ENCODE measurements at places on chromosomes 13 and 19.

GRCh38 chr13:27578121-27579030 lies 42.0 kb downstream of the LNX2 start:
- no peak for DNase-seq

DNA sequence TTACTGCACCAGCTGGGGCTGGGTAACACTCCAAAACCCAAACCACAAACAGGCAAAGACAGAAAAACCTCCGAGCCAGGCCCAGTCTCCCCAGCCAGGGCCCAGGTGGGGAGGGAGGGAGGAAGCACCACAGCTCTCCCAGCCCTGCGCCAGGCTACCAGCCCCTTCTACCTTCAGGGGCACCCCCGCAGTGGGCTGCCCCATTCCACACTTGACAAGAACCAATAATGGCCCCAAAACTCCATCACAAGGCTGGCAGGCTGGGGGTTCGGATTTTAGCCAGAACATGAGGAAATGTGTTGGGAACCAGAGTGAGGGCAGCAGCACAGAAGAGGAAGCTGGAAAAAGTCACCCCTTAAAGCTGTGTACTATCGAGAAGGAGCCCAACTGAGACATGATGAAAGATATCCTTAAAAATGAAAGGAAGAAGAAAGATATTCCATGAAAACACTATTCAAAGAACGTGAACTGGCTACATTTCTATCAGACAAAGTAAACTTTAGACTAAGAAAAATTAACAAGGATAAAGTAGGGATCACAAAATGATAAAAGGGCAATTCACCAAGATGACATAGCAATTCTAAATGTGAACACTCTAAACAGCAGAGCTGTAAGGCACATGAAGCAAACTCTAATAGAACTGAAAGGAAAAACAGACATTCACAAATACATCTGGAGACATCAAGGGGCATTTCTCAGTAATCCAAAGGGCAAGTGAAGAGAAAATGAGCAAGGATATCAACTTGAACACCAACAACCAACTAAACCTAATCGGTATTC lies 12.9 kb downstream of the TUBGCP3 start:
- DNase-seq: no peak

DNA sequence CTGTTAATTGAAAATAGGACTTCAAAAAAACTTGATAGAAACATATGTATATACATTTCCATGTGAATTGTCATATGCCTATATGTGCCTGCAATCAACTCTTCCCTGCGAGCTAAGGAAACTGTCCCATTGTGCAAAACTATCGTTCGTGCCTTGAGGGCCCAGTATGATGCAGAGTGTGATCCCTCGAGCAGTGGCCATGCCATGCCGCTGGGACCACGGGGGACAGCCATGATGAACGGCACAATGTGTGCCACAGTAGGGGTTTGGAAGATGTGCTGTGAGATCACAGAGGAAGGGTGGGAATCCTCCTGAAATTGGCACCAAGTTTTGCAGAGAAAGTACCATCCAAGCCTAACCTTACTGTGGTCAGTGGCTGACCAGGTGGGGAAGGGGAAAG lies 118.1 kb upstream of the SOX1 start:
- no peak for DNase-seq

DNA sequence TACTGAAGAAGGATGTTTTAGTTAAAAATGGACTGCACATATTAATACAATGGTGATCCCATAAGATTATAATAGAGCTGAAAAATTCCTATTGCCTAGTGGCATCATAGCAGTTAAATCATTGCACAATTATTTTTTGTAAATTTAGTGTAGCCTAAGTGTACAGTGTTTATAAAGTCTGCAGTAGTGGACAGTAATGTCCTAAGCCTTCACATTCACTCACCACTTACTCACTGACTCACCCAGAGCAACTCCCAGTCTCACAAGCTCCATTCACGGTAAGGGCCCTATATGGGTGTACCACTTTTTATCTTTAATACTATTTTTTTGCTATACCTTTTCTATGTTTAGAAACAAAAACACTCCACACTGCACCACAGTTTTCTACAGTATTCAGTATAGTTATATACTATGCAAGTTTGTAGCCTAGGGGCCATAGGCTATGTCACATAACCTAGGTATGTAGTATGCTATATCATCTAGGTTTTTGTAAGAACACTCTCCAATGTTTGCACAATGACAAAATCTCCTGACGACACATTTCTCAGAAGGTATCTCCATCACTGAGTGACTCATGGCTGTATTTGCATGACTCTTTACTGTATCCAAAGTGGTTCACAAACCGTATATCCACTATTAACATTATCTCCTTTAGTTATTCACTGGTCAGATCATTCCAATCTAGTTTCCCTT lies 536.0 kb downstream of the KLF12 start:
- DNase-seq: no peak

DNA sequence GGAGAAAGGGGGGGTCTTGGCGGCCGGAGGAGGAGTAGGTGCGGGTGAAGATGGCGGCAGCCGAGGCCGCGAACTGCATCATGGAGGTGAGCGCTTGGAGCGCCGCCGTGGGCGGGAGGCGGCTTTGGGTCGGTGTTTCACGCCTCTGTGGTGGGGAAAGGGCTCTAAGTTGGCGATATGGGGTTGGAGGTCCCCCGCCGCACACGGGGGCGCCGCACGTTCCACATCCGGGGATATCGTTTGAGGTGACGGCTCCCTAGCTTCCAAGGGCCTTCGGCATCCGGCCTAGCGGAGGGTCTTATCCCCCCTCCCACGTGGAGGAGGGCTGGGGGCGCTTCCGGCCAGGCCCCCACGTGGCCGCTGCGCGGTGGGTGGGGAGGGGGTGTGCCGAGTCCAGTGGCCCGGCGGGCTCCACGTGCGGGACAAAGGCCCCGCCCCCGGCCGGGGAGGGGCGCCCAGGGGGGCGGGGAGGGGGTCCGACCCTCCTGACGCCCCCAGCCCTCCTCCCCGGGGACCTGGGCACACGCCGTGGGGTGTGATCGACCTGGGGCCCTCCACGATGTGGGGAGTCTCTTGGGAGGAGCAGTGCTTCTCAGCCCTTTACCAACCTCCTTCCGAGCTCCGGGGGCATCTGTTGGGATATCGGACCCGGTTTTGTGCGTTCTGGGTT lies at the start of gene PRMT1:
Gene PRMT1 (plus strand): TSS at position 41 of the 670 bp plus-strand sequence. CDS start 10 bp downstream, at position 51.
- DNase-seq: peak; percentile 35

All from activated gamma-delta T cell treated with Interleukin-2 at 50 U/mL for 16 hours (primary cell).